ENCODE measurements at places on chromosomes 11 and 22. TPM values are rescaled to one million over a fixed set of nuclear protein-coding genes. Genes with fewer than 3 reads are reported as not detected.

DNA sequence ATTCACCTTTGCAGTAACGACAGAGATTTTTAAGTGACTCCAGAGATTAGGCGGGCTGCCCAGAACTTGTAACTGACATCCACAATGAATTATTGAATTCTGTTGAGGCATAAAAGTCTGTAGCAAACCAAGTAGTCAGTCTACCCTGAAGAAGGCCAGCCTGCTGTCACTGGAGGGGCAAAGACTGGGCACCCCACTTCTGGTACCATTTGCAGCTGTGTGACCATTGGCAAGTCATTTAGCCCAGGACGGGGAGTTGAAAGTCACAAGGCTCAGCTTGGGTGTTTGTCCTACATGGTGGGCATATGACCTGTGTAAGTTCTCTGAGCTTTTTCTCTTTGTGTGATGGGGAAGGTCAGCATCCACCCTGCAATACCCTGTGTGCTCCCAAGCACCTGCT is 119.4 kb downstream of the ARHGAP8 start:
- H3K36me3 ChIP-seq = no peaks in the 10 kb centered on the region
- no peak overlapping the region for H3K27ac ChIP-seq
- H3K4me3 ChIP-seq = no peak overlapping the region
- no peaks in the 10 kb centered on the region for H3K27me3 ChIP-seq

GRCh38 chr11:36139767-36140166 is 149.5 kb downstream of the COMMD9 start:
- no peak overlapping the region for H3K4me3 ChIP-seq
- no peaks in the 10 kb centered on the region for H3K4me1 ChIP-seq
- no peaks in the 10 kb centered on the region for H3K36me3 ChIP-seq
- no peak for DNase-seq

SYT9 gene
- total RNA-seq = not detected

DNA sequence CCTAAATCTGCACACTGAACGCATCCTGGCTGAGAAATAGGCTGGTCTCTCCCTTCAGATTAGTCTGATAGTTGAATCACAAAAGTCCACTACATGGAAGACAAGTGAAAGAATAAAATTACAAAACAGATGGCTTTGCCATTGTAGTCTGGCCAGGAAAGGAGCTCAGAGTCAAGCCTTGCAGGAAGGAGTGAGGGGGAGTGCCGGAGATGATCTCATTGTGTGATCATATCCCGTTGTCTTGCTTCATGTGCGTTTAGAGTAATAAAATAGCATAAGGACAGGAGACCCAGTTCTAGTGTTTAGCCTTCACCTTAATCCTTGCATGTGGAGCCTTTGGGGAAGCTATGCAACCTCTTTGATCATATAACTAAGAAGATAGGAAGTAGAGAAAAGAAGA is 666.7 kb upstream of the RAG2 start:
- no peaks in the 10 kb centered on the region for H3K36me3 ChIP-seq
- DNase-seq = no peak

DNA sequence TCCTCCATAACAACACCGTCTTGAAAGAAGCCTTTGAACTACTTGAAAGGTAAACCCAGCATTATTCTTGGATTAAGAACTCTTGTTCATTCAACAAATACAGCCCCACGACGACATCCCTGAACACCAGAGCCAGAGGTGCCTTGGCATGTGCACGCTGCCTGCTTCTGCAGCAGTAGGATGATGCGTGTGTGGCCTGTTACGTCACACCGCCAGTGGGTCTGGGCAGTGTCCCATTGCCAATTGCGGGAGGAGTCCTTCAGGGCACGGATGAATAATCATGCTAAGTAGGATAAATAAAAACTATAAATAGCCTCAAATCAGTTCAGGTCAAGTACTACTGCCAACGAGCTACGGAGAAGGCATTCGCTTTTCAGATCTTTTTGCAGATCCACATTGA is 380.5 kb downstream of the SHANK2 start:
- no peak for DNase-seq
- H3K36me3 ChIP-seq = no peaks in the 10 kb centered on the region
- no peak overlapping the region for H3K4me3 ChIP-seq
- no peaks in the 10 kb centered on the region for H3K27me3 ChIP-seq

Measured in breast epithelium (tissue), 4 donors.